ENCODE measurements at places on chromosomes 12 and 14. TPM values are rescaled to one million over a fixed set of nuclear protein-coding genes. Genes with fewer than 3 reads are reported as not detected.

DNA sequence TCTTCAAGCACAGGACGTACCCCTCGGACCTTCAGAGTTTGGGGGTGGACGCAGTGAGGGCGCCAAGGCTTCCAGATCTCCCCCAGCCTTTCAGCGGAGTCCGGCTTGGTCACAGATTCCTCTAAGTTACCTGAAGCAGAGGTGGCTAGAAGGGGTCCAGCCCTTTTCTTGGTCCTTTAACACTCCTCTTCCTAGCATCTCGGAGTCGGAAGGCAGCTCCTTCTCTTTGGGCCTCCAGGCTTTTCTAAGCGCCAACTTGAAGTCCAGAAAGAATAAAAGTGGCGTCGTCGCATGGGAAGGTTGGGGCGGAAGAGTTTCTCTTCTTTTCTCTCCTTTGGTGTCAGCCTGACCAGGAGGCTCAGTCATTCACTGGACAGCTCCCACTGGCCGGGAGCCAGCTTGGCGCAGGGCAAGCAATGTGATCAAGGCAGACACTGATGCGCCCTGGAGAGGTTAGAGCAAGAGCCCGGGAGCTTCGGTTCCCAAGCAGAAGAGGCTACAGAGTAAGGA is 9.6 kb downstream of the OR6S1 start:
- DNase-seq: peak; percentile 87

Gene PROX2
- total RNA-seq: not detected

- no peak for DNase-seq
Observed at GRCh38 chr12:68815928-68816800, 8.2 kb downstream of the MDM2 start.

DNA sequence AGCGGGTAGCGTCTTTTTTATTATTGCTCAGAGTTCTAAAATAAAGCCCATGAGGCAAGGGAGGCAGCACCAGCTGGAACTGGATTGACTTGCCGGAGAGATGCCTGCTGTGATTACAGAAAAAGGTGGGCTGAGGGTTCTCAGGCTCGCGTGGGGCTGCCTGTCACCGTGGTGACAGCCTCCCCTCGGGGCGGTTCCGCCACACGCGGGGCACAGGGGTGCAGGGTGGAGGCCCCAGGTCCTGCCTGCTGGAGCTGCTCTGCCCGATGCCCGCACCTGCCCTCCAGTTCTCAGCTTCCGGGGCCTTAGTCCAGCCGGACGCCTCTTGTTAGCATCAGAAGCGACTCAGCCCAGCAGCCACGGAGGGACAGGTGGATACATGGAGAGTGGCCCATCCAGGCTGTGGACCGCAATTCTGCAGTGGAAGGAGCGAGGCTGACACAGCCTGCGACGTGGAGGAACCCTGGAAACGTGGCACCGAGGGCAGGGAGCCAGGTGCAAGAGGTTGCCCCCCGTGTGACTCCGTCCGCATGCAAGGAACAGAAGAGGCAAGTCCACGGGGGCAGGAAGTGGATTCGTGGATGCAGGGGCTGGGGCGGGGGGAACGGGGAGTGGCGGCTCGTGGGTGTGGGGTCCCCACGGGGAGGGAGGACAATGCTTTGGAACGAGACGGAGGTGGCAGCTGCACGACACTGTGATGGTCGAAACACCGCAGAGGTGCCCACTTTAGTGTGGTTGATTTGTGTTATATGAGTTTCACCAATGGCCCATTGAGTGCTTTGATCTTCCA is 79.5 kb downstream of the GALNT9 start:
- DNase-seq: no peak

GRCh38 chr12:70960484-70960883 is 39.9 kb upstream of the PTPRR start:
- DNase-seq: no peak

Data from Daoy (cell line).